Mesendoderm (in vitro differentiated cells): ENCODE measurements at places on chromosomes 6 and 20.
A peak's percentile ranks its signal among the peaks of the same experiment; 100 is the strongest.

GRCh38 chr6:129709196-129709768 is 695 bp downstream of the ARHGAP18 start:
- no peaks in the 10 kb centered on the region for H3K4me1 ChIP-seq
- no peak overlapping the region for H3K4me3 ChIP-seq
- DNase-seq, result no peak
- H3K36me3 ChIP-seq, result no peaks in the 10 kb centered on the region
- H3K27ac ChIP-seq, result no peak overlapping the region
- no peaks in the 10 kb centered on the region for H3K27me3 ChIP-seq

DNA sequence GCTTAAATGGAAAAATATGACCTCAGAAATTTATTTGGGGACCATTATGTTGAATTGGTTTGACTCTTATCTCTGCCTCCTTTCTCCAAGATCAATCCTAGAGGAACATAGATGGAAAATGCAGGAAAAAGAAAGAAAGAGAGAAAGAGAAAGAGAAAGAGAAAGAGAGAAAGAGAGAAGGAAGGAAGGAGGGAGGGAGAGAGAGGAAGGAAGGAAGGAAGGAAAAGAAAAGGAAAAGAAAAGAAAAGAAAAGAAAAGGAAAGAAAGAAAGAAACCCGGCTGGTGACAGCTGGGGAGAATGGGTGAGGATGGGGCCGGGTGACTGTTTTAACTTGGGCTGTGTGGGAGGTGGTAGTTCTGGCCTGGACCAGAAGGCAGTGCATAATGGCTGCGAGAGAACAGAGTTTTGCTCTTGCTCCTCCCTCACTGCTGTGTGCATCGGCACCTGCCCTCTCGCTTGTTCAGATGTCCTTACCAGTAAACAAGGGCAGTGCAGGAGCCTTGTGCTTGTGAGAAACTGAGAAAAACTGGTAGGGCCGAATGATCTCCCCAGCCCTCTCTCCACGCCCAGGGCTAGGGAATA is 24.7 kb downstream of the GLO1 start:
- H3K27ac ChIP-seq, result no peak overlapping the region
- no peaks in the 10 kb centered on the region for H3K27me3 ChIP-seq
- peaks cover 7% of the 10 kb centered on the region for H3K36me3 ChIP-seq

GRCh38 chr6:56188429-56188828 is 59.0 kb downstream of the COL21A1 start:
- H3K4me3 ChIP-seq, result no peak overlapping the region
- DNase-seq, result no peak
- H3K4me1 ChIP-seq, result no peaks in the 10 kb centered on the region
- no peaks in the 10 kb centered on the region for H3K36me3 ChIP-seq
- H3K27me3 ChIP-seq, result no peaks in the 10 kb centered on the region
- no peak overlapping the region for H3K27ac ChIP-seq

- no peak overlapping the region for H3K27ac ChIP-seq
- H3K4me1 ChIP-seq, result no peaks in the 10 kb centered on the region
- H3K4me3 ChIP-seq, result no peak overlapping the region
- no peak for DNase-seq
- H3K36me3 ChIP-seq, result no peaks in the 10 kb centered on the region
These were observed 25.3 kb downstream of the DPPA5 start for GRCh38 chr6:73328790-73329189.

- H3K27me3 ChIP-seq, result no peaks in the 10 kb centered on the region
- peaks cover 5% of the 10 kb centered on the region for H3K36me3 ChIP-seq
- no peak overlapping the region for H3K4me3 ChIP-seq
- DNase-seq, result no peak
- H3K4me1 ChIP-seq, result no peaks in the 10 kb centered on the region
These were observed 122.0 kb downstream of the AGPAT4 start for GRCh38 chr6:161151660-161152526.

DNA sequence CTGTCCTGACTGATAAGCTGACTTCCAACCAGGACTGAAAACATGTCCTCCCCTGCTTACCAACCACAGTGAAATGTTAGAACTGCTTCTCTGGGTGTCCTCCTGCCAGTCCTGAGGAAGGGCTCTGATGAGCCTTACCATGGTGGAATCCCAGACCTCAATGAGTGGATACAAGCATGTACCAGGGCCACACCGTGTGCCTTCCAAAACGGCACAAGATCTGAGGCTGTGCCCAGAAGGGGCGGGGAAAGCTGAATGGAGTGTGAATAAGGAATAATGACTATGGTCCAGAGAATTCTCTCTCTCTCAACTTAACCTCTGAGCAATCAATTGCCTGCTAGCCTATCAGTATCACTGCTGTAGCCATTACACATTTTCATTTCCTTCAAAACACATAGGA is 51.7 kb downstream of the PDE10A start:
- H3K4me3 ChIP-seq, result no peak overlapping the region
- DNase-seq, result no peak
- peaks cover 3% of the 10 kb centered on the region for H3K4me1 ChIP-seq

- H3K27ac ChIP-seq, result no peak overlapping the region
- no peak overlapping the region for H3K4me3 ChIP-seq
These were observed 94.1 kb downstream of the DACT2 start for GRCh38 chr6:168225471-168225911.

GRCh38 chr6:15658181-15658744 is 4.6 kb downstream of the DTNBP1 start:
- DNase-seq, result no peak
- H3K4me3 ChIP-seq, result no peak overlapping the region
- no peak overlapping the region for H3K27ac ChIP-seq
- no peaks in the 10 kb centered on the region for H3K4me1 ChIP-seq

DNA sequence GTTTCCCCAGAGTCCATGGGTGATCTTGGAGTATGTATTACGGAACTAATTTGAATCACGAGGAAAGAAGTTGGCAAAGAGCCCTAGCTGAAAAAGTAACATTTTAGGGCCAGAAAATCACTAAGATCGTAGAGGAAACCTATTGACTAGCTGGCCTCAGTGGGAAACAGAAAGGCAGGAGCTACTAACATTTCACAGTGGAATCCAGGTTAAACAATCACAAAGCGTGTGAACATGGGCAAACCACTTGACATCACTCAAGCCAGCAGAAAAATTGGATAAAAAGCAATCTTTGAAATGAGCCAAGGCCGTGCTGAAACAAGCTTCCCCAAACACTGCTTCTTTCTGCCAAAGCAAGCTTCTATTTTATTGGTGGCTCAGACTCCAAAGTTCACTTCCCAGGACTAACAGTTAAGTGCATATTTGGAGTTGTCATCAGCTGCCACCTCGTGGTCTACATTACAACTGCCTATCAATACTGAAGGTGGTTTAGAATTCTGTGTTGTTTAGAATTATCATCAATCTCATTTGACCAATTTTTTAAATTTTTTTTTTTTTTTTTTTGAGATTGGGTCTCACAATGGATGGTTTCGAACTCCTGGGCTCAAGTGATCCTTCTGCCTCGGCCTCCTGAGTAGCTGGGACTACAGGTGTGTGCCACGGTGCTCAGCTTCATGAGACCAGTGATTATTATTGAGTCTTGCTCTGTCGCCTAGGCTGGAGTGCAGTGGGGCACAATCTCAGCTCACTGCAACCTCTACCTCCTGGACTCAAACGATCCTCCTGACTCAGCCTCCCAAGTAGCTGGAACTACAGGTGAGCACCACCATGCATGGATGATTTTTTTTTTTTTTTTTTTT is 10.6 kb downstream of the RPS10 start:
- H3K36me3 ChIP-seq, result peaks cover 18% of the 10 kb centered on the region
- no peaks in the 10 kb centered on the region for H3K4me1 ChIP-seq
- peak; percentile 48 for DNase-seq

DNA sequence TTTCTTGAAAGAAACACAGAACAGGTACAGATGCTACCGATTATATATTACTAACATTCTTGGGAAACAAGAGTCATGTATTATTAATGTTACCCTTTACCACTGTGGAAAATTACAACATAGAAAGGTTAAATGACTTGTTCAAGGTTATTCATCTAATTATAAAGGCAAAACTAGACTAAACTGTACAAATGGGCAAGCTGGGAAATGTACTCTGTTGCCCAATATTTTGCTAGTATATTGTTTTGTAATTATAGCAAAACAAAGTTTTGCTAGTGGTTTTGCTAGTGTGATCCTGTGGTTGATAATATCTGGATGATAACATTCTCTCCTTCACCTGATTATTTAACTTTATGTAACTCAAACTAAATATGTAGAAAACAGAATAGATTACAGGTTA is 96.5 kb downstream of the TINAG start:
- no peak overlapping the region for H3K27ac ChIP-seq
- H3K4me3 ChIP-seq, result no peak overlapping the region
- no peaks in the 10 kb centered on the region for H3K4me1 ChIP-seq
- no peaks in the 10 kb centered on the region for H3K27me3 ChIP-seq
- no peaks in the 10 kb centered on the region for H3K36me3 ChIP-seq

DNA sequence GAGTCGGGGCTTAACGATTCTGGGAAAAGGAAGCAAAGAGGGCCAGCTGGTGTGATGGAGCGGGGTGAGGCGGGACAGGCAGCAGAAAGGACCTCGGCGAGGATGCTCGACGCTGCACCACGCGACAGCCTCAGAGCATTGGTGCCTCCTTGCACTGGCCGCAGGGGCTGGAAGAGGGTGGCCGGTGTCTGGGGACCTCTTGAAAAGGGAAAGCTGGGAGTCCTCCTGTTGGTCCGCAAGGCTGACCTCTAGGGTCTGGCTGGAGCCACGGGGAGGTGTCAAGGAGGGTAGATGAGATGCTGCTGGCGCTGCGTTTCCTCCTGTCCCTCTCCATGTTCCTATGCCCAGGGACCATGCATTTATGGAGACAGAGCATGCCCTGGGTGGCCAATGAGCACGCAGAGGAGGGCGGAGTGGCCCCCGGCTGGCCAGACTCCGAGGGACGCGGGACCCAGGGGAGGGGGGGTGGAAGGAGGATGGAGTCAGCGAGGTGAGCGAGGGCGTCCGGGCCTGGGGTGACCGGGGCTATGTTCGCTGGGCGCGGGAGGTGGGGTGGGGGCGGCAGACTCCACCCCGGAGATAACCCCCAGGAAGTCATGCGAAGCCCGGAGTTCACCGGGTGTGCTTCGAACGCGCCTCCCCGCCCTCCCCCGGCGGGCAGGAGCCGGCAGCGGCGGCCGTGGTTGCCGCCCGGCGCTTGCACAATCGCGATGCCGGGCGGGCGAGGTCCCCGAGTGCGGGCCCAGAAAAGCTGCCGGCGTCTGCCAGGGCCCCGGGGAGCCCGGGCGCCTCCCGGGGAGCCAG is at the start of gene CYP24A1:
Gene CYP24A1 (minus strand): TSS at position 334 of the 804 bp plus-strand sequence. CDS start 407 bp downstream, outside the sequence.
- H3K4me1 ChIP-seq, result no peaks in the 10 kb centered on the region
- H3K27me3 ChIP-seq, result peaks cover 18% of the 10 kb centered on the region
- H3K4me3 ChIP-seq, result no peak within 1 kb of the TSS
- H3K36me3 ChIP-seq, result no peaks in the 10 kb centered on the region

GRCh38 chr6:18185624-18186023 is 30.4 kb downstream of the KDM1B start:
- peaks cover 6% of the 10 kb centered on the region for H3K4me1 ChIP-seq
- no peaks in the 10 kb centered on the region for H3K27me3 ChIP-seq
- H3K27ac ChIP-seq, result peak overlapping the region; percentile 44
- H3K36me3 ChIP-seq, result no peaks in the 10 kb centered on the region
- DNase-seq, result peak; percentile 81

DNA sequence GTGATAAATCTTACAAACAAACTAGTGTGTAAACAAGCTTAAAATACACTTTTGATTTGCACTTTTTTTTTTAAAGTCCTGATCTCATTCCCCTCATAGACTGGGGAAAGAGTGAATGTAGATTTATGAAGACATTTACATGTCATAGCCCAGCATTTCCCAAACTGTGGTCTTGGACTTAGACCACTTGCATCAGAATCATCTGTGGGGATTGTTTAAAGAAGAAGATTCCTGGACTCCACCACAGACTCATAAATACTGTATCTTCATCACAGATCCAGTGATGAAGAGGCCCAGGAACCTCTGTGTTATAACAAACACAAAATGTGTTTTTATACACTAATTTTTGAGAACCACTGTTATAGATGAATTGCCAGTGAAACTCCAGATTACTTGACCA is 99.5 kb downstream of the KCNQ5 start:
- no peaks in the 10 kb centered on the region for H3K4me1 ChIP-seq
- no peaks in the 10 kb centered on the region for H3K36me3 ChIP-seq

- peaks cover 2% of the 10 kb centered on the region for H3K4me1 ChIP-seq
- no peaks in the 10 kb centered on the region for H3K27me3 ChIP-seq
- H3K27ac ChIP-seq, result peak overlapping the region; percentile 69
- H3K4me3 ChIP-seq, result peak overlapping the region; percentile 83
- no peaks in the 10 kb centered on the region for H3K36me3 ChIP-seq
These were observed 158.1 kb upstream of the ZNF184 start for GRCh38 chr6:27630727-27631608.

DNA sequence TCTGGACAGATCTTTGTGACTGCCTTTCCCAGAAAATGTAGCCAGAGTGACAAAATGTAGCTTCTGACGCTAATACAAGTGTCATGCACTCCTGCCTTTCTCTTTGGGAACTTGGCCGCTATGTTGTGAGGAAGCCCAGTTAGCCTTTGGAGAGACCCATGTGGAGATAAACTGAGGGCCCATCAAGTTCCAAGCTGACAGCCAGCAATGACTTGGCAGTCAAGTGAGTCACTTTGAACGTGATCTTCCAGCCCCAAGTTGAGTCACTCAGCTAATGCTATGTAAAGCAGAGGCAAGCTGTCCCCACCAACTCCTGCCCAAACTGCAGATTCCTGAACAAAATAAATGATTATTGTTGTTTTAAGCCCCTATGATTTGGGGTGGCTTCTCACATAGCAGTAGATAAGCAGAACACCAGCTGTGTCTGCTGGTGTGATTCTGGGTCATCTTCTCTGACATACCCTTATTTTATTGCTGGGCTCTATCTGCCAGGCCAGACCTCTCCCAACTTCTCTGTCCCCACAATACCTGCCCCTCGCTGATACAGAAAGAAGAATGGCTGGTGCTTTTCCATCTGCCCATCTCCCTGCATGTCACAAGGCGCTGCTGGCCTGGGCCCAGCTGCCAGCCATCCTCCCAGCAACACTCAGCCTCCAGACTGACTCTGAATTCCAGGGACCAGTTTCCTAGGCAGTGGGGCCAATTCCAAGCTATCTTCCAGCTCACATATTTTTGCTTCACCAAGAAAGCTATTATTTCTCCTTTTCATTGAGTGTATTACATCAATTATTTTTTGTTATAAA is 274.8 kb downstream of the LRFN2 start:
- H3K27ac ChIP-seq, result no peak overlapping the region
- H3K4me3 ChIP-seq, result no peak overlapping the region
- no peaks in the 10 kb centered on the region for H3K27me3 ChIP-seq
- H3K4me1 ChIP-seq, result peaks cover 8% of the 10 kb centered on the region
- no peak for DNase-seq
- no peaks in the 10 kb centered on the region for H3K36me3 ChIP-seq
